ENCODE measurements at places on chromosomes 1 and 21. TPM values are rescaled to one million over a fixed set of nuclear protein-coding genes. Genes with fewer than 3 reads are reported as not detected.

The GPR37L1 gene
- total RNA-seq = not detected

The ZNF593OS gene
- not detected for total RNA-seq

The CCDC17 gene
- total RNA-seq = 0.90 TPM

The SELENBP1 gene
- total RNA-seq = 11.1 TPM

The FBXO2 gene
- total RNA-seq = 1.6 TPM
